ENCODE measurements at places on chromosomes 2 and 18. TPM values are rescaled to one million over a fixed set of nuclear protein-coding genes. Genes with fewer than 3 reads are reported as not detected.

HAAO gene
- 41.7 TPM for polyA plus RNA-seq

SPHKAP gene
- polyA plus RNA-seq, result 1.9 TPM

ARHGAP15 gene
- polyA plus RNA-seq, result 3.1 TPM

LPIN1 gene
- polyA plus RNA-seq, result 19.3 TPM

GRCh38 chr2:39623917-39624316 is 41.8 kb upstream of the TMEM178A start:
- no peak for DNase-seq

DNA sequence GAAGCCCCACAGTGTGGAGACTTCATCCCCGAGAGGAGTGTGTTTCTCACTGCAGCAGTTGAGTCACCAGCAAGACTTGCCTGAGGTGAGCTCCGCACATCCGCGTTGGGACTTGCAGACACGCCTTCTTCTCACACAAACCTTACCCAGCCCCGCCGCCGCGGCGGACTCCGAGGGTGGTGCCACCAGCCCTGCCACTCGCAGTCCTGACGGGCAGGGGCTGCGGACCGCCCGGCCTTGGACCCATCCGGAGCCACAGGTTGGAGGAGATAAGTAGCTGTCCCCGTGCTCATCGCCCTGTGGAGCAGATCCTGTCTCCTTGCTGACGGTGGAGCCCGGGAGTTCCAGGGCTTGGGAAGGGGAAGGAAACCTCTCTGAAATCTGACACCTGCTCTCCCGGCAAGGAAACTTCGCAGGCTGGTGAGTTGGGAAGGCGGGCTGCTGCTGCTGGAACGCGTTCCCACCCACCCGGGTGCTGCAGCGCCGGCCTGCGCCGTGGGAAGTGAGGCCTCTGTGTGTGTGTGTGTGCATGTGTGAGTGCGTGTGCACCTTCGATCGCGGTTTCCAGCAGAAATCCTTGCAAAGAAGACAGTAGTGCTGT is at the start of gene RAB27B:
RAB27B (plus strand) TSS at position 197 of the 601 bp plus-strand sequence. CDS start 49,109 bp downstream, outside the sequence.
- peak; percentile 67 for DNase-seq

GRCh38 chr2:127069003-127069402 is 38.0 kb downstream of the BIN1 start:
- no peak for DNase-seq

All from left renal cortex interstitium (tissue), 4 donors.